Activated CD8-positive, alpha-beta T cell treated with anti-CD3 and anti-CD28 coated beads for 36 hours (primary cell): ENCODE measurements at places on chromosomes 7 and 10. TPM values are rescaled to one million over a fixed set of nuclear protein-coding genes. Genes with fewer than 3 reads are reported as not detected.

The FRMPD2 gene
- total RNA-seq: not detected

The OR9A4 gene
- not detected for total RNA-seq

The FEZF1 gene
- total RNA-seq: not detected

The FZD8 gene
- 0.14 TPM for total RNA-seq
